ENCODE measurements at places on chromosomes 7 and 10.

- no peak for ATAC-seq
These were observed 11.8 kb downstream of the CCSER2 start for GRCh38 chr10:84340187-84340586.

DNA sequence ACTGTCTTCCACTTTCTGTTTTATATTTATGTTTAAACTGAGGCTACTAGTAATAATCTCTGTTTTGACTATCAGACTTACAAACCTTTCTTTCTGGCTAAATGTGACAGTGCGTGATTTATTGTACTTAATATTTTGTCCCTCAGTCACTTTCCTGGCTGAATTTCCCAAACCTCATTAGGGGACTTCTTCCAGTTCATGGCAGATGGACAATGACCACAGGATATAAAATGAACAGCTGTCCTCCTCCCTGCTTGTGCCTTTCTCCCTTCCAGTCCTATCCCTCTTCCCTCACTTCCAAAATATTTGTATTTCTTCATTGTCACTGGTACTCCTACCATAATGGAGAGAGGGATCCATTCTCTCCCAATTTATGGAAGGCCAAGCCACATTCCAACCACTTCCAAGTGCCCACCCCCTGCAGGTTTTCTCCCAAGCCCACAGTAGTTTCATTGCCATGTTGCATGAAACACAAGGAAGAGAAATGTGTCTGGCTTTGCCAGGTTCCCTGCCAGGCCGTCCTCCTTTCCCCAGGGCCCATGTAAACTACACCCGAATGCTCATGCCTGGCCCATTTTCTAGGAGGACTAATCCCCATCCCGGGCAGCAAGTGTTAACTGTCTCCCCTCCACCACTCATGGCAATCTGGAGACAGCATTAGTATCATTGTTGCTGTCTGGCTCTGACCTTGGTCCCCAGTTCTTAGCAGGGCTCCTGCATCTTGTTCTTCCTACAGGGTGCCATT, 269.5 kb upstream of the SLC26A5 start:
- ATAC-seq, result no peak

DNA sequence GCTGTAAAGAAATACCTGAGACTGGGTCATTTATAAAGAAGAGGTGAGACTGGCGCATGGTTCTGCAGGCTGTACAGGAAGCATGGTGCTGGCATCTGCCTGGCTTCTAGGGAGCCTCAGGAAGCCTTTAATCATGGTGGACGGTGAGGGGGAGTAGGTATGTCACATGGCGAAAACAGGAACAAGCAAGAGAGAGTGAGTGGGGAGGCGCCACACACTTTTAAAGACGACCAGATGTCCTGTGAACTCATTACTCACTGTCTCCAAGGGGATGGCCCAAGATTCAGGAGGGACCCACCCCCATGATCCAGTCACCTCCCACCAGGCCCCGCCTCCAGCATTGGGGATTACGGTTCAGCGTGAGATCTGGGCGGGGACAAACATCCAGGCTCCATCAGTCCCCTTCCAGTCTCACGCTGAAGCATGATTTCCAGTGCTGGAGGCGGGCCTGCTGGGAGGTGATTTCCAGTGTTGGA, 3.2 kb downstream of the ZNF316 start:
- peak; percentile 29 for ATAC-seq

GRCh38 chr10:112768121-112768520, 181.9 kb upstream of the TCF7L2 start:
- ATAC-seq, result no peak

DNA sequence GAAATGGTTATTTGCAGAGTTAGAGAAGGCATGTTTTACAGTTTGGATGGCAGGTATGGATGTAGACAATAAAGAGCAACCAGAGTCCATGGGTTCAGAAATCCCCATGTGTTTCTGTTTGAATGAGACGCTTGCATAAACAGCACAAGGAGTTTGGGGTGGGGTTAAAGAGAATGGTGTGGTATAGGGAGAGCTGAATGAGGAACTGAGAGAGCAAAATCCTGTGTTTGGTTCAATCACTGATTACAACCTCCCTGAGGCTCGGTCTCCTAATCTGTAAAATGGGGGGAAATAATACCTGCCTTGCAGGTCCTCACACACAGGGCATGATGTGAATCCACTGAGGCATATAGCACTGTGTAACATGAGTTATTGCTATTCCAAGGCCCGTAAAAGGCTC, 23.7 kb downstream of the CAV1 start:
- ATAC-seq, result no peak

DNA sequence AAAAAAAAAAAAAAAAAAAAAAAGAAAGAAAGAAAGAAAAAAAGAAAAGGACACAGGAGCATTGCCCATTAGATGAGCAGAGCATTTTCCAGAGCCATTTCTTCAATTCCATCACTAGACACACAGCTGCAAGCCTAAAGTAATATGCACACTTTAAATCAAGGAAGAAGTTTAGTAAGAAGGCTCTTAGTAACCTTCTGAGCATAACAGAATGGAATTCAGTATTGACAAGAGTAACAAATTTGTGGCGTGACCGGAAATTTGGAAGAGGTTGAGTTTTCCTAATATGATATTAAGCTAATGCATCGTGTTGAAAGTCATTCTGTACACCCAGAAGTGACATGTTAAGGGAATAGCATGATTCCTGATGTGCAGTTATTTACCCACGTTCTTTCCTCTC, 35.3 kb downstream of the SMURF1 start:
- no peak for ATAC-seq

DNA sequence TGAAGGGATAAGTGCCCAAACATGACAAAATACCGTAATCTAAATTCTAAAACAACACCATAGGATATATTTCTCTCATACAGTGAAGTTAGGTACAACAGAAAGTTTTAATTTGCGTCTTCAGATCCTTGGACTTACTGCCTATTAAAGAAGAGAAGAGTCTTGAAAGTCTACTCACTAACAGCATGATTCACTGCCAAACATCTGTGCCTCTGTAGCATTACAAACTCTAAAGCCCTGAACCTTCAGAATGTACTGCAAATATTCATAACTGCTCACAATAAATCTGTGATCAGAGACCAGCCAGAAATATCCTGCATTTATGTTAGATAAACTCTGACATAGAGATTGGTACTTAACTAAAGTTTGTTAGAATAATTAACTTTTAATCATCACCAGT, 365.3 kb downstream of the PARD3 start:
- ATAC-seq, result no peak

- ATAC-seq, result no peak
These were observed 76.9 kb upstream of the MGMT start for GRCh38 chr10:129390147-129390546.

DNA sequence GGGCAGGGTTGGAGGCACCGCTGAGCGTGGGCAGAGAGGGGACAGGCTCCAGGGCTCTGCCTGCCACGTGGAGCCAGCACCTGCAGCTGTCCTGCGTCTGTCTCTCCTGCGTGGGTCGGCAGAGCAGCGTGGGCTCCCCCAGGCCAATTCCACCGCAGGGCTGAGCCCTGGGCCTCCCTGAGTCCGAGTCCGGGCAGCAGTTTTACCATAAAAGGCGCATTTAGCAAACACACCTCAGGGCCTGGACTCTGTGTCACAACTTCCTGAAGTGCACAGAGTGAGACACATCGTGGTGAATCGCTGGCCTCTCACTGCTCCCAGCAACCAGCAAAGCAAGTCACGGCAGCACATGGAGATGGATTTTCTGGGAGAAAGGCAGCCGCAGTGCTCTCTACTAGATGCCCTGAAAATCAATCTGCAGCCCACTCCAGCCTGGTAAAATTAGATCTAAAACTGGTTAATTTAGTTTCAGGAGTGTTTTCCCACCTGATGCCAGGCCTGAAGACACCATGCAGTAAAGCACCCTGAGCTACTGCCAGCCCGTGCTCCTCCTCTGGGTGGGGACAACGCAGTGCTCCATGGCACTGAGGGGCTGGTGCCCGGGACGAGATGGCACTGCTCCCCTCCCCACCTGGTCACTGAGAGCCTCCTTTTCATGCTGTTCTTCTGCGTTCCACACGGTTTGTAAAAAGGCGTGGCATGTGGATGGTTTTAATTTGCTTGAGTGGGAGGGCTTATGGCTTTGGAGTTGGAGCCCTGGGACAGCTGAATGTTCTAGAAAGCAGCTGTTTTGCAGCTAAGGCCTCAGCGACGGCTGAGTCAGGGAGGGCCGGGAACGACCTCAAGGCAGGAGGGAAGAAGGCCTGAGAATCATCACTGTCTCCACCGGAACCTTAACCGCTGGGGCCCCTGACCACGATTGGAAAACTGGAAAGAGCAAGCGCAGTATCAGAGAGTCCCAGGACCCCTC, 336.9 kb downstream of the ADARB2 start:
- ATAC-seq, result no peak

DNA sequence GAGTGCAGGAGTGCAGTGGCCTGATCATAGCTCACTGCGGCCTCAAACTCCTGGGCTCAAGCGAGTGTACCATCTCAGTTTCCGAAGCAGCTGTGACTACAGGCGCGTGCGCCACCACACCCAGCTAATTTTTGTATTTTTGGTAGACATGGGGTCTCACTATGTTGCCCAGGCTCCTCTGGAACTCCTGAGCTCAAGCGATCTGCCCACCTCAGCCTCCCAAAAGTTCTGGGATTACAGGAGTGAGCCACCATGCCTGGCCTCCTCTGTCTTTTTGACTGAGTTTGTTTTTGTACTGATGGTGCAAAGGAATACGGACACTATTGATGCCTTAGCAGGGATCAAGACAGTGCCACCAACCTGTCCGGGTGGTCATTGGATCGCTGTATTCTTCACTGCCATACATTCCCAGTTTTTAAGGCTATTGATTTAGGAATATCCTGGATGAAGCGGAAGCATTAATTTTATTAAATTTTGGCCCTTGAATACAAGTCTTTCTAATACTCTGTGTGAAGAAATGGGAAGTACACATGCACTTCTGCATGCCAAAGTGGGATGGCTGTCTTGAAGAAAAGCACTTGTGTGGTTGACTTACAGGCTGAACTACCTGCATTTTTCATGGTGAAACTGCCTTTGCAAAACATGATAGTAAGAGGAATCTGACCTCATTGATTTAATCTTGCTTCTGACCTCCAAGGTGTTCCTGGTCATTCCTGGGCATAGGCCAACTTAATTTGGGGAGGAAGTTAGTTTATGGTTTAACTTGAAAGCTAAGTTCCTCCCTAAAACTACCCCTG, 2.1 kb upstream of the CUL2 start:
- no peak for ATAC-seq
